Hematopoietic multipotent progenitor cell treated with erythropoietin and hydrocortisone succinate and interleukin-3 and kit ligand, for 8 days (in vitro differentiated cells): ENCODE measurements at places on chromosomes 3 and 15.
A peak's percentile ranks its signal among the peaks of the same experiment; 100 is the strongest.

- no peak for DNase-seq
Observed at GRCh38 chr15:93202405-93202804, 113.4 kb upstream of the RGMA start.

DNA sequence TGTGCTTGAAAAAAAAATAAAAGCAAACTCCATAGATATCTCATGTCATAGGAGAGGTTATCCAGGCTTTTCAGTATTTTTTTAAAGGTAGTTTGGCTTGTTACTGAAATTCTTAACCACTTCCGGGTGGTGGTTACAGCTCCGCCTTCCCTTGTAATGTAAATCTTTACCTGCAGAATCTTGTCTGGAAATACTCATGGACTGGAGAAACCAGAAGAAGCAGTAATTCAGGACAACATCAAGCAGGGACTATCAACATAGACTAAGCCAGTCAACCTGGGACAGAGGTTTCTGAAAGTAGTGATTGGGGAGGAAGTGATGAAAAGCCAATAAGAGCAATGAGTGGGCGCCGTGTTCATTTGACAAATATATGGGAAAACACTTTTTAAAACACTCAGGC, 78.9 kb upstream of the SKOR1 start:
- DNase-seq: no peak

DNA sequence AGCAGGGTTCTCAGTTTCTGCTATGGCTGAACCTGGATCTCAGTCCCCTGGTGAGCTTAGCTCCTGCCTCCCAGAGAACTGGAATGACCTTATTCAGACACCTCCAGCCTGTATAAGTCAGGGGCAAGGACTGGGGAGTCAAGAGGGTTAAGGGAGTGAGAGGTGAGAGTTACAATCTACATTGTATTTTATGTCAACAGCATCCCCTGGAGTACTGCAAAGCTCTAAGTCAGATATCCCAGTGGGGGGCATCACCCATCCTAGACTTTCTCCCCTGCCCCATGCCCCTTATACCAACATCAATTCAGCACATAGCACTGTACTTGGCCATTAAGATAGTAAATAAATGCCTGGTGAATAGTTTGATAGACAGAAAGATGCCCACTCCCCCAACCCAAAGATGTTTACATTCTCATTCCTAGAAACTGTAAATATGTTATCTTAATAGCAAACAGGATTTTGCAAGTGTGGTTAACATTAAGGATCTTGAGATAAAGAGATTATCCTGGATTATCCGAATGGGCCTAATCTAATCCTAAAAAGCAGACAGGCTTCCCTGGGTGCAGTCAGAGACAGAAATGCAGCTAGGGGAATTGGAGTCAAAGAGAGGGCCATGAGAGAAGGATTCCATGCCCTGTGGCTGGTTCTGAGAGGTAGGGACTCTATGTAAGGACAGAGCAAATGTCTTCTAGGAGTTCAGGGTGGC, 132.3 kb upstream of the RASGRP1 start:
- DNase-seq: no peak

GRCh38 chr3:113828600-113828999, 10.0 kb upstream of the GRAMD1C start:
- DNase-seq: no peak

DNA sequence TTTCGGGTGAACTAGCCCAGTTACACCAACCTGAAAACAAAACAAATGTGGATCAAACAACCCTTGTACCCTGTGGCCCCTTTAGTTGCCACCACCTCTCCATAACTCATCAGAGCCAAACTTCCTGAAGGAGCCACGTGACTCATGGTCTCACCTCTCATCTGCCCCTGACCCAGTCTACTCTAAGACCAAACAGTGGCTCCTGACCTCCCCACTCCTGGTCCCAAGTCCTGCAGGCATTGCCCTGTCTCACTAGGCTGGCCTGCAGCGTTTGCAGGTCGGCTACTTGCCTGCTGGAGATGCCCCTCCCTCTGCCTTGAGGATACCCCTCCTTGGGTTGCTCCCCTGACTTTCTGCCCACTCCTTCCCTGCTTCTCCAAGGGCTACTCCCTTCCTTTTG, 23.1 kb downstream of the SLC6A11 start:
- no peak for DNase-seq

GRCh38 chr15:60458721-60459120, 20.2 kb downstream of the ICE2 start:
- DNase-seq: no peak

- no peak for DNase-seq
Observed at GRCh38 chr3:55692957-55693558, 206.0 kb upstream of the WNT5A start.

DNA sequence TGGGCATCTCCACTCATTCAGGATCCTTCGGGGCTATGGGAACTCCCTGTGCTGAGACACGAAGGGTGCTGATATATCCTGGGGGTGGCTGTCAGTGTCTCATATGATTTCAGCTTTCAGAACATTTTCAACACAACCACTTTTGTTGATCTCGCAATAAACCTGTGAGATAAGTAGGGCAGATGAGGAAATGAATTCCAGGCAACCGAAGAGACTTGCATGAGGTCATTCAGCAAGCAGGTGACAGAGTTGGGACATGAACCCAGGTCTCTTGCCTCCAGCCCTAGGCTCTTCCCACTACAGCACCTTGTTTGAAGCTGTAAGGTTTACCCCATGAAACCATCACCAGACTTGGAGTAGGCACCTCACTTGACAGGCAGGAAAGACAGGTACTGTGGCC, 16.6 kb downstream of the DUOX1 start:
- DNase-seq: no peak

DNA sequence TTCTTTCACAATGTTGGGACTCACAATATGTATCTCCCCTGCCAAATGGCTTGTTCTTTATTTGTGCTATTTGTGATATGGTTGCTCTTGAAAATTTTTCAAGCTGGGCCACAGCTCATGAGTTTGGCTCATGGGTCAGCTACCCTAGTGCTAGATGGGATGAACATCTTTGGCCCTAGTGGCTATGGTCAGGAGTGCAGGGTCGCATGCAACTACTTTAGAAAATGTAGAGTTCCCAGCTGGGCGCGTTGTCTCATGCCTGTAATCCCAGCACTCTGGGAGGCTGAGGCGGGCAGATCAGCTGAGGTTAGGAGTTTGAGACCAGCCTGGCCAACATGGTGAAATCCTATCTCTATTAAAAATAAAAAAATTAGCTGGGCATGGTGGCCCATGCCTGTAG, 55.8 kb downstream of the POLR2M start:
- no peak for DNase-seq

- no peak for DNase-seq
Observed at GRCh38 chr3:106215047-106215446, 346.2 kb upstream of the CBLB start.

- DNase-seq: no peak
Observed at GRCh38 chr3:126464093-126464492, 11.6 kb downstream of the ZXDC start.

DNA sequence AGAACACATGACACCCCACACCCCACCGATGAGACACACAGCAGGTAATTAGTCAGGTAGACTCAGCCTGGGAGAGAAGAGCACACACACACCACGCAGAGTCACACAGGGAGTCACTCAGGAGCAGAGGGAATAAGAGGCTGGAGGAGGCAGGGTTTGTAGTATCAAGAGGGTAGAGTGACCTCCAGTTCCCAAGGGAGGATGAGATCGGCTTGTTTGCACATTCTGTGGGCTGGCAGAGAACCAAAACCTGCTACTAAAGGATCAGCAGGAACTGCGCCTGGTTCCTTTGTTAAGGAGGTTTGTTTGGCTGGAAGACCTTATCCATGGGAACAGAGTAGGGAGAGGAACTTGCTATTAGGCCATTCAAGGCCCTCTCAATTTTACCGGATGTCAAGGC, 281.4 kb upstream of the SLCO3A1 start:
- DNase-seq: no peak

GRCh38 chr15:58710701-58711100, 38.8 kb downstream of the ADAM10 start:
- no peak for DNase-seq

GRCh38 chr15:89665449-89666181, 10.3 kb upstream of the KIF7 start:
- peak; percentile 16 for DNase-seq

GRCh38 chr3:33299395-33300081, 22.3 kb downstream of the FBXL2 start:
- no peak for DNase-seq

- peak; percentile 62 for DNase-seq
Observed at GRCh38 chr3:179321668-179322285, 1.1 kb upstream of the ZNF639 start.

DNA sequence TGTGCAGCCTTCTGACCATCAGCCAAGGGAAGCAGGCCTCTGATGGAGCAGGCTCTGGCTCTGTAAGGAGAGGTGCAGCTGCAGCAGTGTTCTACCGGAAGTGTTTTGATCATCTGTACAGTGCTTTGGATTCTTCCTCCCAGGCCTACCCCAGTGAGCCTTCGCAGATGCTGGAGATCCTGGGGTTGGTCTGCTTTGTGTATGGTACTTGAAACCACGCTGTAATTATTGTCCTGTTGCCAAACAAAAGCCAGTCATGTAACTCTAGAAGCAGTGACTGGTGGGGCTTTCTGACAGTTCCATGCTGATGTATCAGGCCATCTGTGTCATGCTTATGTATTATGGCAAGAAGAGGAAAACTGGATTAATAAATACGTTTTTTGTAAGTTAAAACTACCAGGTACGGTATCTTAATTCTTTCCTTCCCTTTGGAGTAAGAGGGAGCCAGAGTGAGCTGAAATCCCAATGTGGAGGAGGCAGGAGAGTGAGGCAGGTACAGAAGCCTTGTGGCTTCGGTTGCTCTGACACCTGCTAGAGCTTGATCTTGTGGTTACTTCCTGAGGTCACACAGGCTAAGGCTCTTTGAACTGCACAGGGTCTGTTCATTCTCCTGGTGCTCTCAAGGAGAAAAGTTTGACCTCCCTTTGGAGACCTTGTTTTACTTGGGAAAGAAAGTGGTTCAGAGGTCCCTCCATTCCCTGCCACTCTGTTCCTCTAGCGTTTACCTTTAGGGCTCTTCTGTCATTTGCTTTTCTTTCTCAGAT, 3.7 kb downstream of the TMEM42 start:
- no peak for DNase-seq

DNA sequence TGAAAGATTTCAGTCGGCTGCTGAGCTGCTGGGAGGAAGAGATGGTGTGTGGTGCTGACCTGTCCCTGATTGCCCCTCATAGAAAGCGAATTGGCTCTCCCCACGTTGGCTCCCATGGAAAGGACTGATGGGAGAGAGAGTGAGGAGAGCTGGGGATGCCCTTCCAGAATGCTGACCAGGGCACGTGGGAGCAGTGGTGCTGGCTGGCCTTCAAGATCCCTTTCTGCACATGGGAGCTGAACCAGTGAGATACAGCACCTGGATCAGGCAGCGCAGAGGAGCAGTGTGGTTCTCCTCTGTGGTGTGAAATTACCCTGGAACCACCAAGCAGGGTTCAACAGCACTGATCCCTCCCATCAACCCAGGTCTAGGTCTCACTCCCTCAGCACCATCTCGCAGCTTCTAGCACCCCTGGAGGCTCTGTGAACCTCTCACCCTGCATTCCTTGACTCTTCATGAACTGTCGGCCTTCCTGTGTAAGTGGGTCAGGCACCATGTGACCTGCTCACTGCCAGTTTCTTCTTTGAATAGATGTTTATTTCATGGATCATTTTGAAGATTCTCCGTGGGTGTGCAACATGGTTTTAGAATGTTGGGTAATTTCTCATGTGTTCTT, 55.7 kb downstream of the CACNA1D start:
- no peak for DNase-seq

DNA sequence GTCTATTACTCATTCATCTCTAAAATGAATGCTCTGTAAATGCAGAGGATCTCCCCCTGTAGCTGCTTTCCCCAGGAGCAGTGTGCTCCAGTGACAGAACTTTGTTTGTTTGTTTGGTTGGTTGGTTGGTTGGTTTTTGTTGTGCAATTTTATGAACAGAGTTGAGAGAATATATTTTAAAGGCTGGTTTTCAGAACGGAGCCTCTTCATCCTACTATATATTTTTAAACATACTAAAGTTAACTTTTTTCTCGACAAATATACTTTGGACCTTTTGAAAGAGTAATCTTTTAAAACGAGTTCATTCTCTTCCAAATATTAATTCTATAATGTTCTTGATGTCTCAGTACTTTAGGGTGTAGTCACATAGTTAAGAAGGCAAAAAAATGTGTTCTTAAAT, 20.2 kb downstream of the RYR3 start:
- no peak for DNase-seq

GRCh38 chr15:70519004-70519365, 244.4 kb downstream of the UACA start:
- DNase-seq: no peak

GRCh38 chr3:157999246-157999645, 107.0 kb downstream of the SHOX2 start:
- no peak for DNase-seq

GRCh38 chr15:69897471-69898237, 200.1 kb downstream of the TLE3 start:
- no peak for DNase-seq

GRCh38 chr3:192896208-192896607, 21.4 kb downstream of the MB21D2 start:
- DNase-seq: no peak

- no peak for DNase-seq
Observed at GRCh38 chr3:29412110-29412509, 131.2 kb downstream of the RBMS3 start.

GRCh38 chr3:196198771-196199753, 12.1 kb downstream of the ZDHHC19 start:
- DNase-seq: peak; percentile 47

DNA sequence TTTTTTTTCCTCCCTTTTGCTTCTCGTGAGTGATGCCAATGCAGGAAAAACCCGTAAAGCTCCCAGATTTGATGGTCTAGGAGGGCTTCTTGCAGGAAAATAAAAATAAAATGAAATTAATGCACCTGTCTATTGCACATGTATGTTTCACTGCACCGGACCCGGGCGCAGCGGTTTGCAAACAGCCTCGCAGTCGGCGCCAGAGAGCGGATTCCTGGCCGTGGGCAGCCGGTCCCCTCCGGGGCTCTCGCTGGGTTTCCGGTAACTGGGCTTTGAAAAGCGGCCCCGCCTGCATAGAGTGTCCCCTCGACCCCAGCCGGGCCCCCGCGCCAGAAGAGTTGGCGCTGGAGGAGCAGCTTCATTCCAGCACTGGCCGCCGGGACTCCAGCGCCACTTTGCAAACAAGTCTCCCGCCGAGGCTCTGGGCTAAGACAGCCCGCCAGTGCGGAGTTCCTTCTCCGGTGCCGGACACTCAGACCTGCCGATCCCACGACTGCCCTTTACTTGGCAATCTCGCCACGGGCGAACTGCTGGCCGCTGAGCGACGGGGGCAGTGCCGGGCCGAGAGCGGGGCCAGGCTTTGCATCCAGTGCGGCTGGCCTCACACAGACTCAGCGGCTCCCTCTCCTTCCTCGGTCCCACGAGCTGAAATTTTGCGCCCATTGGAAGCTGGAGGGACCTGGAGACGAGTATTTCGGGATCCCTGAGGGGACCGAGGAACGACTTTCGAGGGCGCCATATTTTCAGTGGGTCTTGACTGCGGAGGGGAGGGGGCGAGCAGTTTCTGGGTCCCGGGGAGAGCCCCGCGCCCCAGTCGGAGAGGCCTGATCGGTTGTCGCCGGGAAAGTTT, 225.9 kb upstream of the C2CD4B start:
- peak; percentile 47 for DNase-seq

DNA sequence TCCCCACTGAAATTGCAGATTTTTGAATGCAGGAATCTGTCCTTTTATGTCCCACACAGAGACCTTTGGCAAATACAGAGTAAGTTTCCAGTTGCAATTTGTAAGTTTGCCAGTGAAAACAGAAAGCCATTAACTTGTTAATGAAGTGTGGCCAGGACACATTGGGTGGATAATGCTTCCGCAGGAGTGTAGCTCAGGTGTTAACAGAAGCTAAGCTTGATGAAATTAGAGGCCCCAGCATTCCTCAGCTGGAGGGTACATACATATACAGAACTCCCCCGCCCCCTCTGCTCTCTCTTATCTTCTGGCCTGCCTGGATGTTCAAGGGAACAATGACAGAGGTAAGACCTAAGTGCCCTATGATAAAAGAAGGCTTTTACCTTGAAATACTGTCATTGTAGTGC, 8.1 kb upstream of the LRRC2 start:
- no peak for DNase-seq
